NCI-H2081 treated with DMSO at 0.1 percent for 48 hours (cell line): ENCODE measurements at places on chromosomes 2 and 18.

DNA sequence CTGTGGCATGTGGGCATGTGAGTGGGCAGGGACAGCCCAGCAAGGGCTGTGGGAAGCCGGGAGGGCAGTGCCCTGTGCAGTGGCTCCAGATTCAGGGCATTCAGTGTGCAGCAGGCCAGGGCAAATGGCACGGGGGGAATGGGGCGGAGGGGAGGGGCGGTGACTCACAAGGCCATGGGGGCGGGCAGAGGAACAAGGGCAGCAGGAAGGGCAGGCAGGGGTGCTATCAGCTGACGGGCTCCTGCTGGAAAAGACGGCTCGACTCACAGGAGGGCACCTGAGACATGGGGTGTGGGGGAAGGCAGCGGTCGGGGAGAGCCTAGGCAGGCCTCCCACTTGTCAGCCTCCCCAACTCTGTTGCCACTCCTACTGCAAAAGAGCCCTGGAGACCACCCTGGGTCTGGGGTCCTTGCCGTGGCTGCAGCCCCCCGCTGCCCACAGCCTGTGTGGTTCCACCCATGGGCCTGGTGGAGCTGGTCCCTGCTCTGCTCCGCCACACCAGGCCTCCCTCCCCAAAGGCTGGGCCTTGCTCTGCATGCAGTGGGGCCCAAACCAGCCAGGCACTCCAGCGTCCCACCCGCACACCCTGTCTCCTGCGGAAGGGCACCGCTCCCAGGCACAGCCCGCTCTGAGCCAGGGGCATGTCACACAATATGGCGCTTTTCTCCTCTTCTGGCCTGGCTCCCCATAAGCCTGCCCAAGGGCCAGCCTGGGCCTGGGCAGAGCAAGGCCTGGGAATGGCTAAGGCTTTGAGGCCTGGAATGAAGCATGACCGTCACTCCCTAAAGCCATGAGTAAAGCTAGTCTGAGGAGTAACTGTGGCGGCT, 25.9 kb downstream of the HS6ST1 start:
- DNase-seq: no peak

DNA sequence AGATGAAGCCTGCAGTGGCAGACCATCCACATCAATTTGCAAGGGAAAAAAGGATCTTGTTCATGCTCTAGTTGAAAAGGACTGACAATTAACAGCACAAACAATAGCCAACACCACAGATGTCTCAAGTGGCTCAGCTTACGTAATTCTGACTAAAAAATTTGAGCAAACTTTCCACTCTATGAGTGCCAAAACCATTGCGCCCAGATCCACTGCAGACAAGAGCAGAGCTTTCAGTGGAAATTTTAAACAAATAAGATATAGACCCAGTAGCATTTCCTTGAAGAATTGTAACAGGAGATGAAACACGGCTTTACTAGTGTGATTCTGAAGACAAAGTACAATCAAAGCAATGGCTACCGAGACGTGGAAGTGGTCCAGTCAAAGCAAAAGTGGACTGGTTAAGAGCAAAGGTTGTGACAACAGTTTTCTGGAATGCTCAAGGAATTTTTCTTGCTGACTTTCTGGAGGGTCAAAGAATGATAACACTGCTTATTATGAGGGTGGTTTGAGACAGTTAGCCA, 12.0 kb upstream of the ZNF396 start:
- DNase-seq: no peak

DNA sequence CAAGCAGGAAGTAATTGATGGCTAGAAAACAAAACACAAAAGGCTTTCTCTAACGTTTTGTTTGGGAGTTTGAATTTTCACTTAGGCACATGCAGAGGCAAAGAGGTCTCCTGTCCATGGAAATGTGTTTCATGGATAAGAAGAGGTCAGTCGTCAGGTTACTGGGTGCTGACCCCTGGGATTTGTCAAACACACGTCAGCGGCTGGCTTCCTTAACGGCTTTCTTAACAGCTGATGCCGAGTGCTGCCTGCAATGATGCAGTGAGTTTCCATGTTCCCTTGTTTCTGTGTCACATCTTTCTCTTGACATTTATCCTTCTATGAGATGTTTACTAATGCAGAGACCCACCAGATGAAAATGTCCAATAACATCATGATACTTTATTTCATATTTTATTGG, 31.7 kb downstream of the GPR39 start:
- DNase-seq: no peak

GRCh38 chr2:15184491-15184890, 376.6 kb downstream of the NBAS start:
- DNase-seq: no peak

- no peak for DNase-seq
These were observed 112.2 kb upstream of the COPS8 start for GRCh38 chr2:236973343-236973980.

DNA sequence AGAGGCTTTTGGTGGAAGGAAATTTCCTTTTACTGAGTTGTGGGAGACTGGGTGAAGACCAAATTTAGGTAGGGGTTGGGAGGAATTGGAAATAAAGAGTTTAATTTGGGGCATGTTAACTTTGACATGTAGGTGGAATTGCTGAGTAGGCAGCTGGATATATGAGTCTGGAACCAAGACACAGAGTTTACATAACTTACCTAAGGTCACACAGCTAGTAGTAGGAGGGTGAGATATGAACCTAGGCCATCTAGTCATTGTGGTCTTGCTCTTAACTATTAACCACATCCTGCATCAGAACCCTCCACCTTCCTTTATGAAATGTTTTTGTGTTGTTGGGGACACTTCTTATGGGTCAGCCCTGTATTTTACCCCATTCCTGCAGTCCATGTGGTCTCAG, 113.1 kb downstream of the ICOS start:
- no peak for DNase-seq

- DNase-seq: no peak
These were observed 16.0 kb upstream of the ASXL2 start for GRCh38 chr2:25894135-25894830.

DNA sequence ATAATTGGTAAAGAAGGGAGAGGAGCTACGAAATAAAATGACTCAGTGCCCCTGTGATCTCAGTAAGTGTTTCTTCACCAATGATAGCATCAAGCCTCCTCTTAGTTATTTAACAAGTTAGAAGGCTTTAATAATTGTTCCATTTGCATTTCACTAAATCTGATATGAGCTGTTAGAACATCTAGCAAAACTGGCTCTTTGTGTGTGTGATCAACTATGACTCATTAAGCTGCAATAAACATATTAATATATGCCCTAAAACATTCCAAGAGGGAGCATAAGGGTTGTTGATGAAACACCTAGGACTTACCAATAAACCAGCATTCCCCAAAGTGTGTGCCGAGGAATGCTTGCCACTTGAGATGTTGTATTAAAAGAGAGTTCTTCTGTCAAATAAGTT, 115.2 kb downstream of the OSBPL6 start:
- DNase-seq: no peak

DNA sequence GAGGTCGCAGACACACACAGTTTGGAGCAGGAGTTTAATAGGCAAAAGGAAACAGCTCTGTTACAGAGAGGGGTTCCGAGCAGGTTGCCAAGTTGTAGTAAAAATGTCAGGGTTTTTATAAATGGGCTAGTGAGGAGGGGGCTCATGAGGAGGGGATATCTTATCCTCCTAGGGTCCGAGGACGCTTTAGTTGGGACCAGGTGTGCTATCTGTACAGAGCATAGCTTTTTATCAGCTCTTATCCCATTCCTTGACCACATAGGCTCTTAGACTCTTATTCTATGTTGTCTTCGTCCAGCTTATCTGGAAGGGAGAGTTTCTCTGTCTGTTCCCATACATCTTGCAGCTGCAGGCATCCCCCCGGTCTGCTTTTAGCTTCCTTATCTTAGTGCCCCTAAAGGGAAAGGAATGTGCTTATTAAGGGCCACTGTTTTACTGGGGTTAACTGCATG, 44.7 kb downstream of the PDK1 start:
- DNase-seq: no peak

GRCh38 chr2:98020992-98021713, 25.4 kb upstream of the TMEM131 start:
- DNase-seq: no peak

DNA sequence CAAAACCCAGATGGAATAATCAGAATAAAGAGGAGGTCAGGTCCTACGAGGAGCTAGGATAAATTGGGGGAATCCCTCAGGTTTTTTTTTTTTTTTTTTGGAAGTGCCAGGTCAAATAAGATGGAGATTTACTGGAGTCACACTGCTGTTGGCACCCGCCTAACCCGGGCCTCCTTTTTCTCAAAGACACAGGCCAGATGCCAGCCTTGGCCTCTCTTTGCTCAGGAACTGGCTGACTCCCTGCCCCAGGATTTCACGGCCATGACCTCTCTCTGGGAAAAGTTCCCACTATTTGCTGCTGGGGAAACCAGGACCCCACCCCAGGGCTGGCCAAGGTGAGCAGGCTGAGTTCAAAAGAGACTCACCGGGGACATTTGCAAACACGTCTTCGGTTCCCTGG, 2.5 kb downstream of the CD8A start:
- no peak for DNase-seq

GRCh38 chr18:54215069-54215468, 9.4 kb downstream of the MBD2 start:
- no peak for DNase-seq
